ENCODE measurements at places on chromosomes 7 and 10.

DNA sequence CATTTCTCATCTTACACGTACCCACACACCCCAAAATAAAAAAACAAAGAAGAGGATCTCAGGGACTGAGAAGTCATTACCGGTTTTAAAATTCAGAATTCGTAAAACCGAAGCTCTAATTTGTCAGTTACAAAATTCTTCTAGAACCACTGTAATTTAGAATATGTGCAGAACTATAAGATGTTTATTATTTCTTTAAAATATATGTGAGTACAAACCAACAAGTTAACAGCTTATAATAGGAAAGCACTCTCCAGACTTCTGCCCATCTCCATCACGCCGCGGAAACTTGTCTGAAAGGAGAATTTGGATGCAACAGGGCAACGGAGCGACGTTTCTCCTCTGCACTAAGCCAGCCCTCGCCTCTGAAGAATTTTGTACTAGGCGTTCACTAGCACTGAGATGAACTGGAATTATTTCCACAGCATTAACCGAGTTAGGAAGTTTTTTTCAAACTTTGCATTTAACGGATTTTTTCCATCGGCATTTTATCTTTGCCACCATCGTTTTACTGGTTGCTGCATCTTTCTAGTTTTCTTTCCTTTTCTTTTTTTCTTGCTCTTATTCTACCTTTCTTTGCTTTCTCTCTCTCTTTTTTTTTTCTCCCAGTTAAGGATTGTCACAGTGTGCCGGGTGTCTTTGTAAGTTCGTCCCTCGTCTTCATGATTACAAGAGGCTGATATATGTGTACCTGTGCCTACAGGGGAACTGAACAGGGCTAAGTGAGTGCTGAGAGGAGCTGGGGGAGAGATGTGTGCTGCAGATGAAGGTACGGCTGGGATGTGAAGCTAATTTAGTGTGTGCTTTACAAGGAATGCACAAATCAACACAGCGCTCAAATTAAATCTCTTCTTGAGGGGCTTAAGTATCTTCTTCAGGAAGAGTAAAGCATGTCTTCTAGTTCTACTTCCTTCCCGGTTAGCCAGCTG is 295.9 kb upstream of the NFE2L3 start:
- no peak for DNase-seq

DNA sequence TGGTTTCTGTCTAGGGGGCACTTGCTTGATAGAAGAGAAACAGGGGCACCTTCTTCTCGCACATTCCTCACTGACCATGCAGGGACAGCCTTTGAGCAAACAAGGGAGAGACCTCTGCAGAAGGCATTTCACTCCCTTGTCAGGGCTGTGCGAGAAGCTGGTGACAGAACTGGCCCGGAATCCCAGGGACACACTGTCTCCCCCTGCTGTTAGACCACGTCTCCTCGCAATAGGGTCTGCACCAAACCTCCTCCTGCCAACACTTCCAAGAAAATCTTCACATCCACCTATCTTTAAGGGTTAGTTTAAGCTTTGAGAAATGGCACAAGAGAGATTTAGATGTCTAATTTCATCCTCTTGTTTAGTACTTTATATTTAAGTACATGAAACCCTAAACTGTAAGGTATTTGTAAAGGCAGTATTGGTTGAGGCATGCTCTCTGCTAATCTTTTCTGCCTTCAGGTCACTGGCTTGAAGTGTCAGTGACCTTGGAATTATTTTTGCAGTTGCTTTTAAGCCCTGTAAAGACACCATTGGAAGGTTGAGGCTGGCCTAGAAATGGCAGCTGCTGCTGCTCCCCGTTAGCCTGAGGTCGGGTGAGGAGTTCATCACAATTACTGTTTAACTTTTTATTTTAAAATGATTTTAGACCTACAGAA is 37.0 kb downstream of the RBM20 start:
- DNase-seq = no peak

DNA sequence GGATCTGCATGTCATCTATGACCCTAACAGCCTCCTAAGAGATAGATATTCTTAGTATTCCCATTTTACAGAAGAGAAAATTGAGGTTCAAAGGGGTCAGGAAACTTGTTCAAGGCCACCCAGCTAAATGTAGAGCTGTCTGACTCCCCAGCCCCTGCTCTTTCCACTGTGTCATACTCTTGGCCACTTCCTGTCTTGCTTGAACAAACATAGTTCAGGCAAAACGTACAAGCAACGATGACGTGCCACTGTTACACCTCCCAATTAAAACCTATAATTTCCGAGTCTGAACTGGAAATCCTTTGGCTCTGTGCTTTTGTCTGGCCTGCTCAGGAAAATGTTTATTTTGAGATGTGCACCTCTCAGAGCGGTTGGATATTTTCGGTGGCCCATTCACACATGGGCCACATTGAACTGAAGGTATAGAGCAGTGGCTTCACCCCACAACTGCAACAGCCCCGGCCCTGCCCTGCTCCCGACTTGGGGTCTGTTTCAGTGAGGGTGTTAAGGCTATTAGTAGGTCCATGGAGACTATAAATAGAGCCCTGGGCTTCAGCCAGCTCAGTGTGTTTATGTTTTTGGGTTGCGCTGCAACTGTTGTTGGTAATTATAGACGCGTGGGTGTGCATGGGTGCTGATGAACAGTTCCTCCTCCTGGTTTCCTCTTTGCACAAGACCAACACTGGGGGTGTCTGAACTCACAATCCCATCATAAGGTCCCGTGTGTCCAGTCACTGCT is 172.3 kb upstream of the ADO start:
- no peak for DNase-seq

DNA sequence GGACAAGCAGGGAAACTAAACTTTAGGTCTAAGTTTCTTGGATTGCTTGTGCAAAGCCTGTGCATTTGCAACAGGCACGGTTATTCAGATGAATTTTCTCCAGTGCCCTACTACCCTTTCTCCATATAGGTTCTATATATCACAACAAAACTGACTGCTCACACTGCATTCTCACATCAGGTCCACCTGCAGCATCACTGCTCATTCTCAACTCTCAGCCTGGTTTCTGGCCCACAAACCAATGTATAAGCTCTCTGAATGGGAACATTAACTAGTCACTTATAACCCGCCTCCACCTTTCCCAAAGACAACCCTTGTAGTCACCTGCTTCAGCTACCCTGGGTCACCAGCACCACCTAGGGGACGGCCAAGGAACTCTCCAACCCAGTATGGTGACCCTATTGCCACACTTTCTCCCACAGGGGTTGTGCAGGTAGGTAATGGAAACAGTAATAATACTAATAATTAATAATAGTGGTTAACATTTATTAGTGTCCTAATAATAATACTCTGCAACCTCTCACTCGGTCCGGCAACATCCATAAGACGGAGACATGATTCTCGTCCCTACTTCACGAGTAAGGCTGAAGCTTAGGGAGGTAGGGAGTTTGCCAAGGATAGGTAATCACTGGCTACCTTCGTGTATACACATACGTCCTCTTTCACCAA is 97.3 kb downstream of the CLEC2L start:
- DNase-seq = no peak

- no peak for DNase-seq
Measured at GRCh38 chr7:133784486-133785001, 342.6 kb upstream of the LRGUK start.

DNA sequence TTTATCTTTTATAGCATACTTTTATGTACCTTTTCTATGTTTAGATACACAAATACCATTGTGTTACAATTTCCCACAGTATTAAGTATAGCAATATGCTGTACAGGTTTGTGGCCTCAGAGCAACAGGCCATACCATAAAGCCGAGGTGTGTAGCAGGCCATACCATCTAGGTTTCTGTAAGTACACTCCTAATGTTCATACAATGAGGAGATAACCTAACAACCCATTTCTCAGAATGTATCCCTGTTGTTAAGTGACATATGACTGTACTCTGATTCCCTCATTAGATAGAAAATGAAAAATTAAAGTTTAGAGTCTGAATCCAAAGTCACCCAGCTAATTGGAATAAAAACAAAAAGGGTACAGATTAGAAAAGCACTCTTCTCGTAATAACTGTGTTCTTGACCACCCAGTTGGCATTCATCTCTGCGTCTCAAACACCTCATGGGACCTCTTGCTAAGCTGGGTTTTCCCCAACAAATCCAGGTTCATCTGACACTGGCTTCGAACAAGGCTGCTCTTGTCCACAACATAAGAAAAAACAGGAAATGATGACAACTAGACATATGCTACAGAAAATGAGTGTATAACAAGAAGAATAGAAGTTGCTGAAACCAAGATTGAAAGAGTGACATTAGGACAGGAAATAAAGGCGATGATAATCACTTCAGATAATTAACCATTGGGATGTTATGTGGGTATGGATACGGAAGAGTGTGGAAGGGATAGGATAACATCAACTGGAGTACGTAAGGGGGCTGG is 1.4 kb downstream of the NDUFB8 start:
- DNase-seq = no peak

DNA sequence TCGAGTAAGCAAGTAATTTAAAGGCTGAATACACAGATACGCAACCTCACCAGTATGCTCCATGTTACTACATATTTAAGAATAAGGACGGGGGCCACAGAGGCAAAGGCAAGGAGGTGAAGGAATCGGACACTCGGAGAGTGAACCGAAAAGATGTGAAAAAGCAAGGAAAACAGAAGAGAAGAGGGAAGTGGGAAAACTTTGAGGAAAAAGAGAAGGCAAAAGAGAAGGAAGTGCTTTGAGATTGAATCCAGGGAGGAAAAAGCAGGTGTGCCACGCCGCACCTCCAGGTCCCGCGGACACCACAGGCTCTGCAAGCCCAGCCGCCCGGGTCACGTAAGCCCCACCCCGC is 367 bp upstream of the AVL9 start:
- DNase-seq = no peak

DNA sequence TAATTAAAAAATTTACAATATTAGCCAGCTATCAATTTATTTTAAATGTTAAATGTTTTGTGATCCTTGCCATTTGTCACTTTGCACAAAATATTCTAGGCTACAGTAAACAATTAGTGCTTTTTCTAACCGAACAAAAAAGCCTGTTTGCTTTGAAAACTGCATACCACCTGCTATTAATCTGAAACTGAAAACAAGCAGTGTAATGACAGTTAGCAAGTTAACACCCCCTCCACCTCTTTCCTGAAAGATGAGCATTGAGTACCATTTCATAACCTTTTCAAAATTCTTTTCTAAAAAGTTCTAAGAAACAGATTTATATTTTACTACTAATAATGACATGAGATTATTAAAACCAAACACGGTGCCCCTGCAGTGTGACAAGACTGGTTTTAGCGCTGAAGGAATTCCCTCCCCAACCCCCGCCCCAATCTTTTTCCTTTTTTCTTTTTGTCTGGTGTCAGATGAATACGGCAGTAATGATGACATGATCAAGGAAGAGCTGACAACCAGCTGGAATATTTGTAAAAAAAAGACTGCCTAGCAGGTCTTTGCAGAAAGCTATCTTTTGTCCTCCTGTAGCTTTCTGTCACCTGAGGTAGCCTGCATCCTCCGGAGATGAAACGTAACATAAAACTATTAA is 175.6 kb downstream of the CHCHD3 start:
- no peak for DNase-seq

- no peak for DNase-seq
Measured at GRCh38 chr7:129480674-129481363, 21.5 kb upstream of the SMKR1 start.

Measured in GM04504 (cell line).